Chondrocyte (in vitro differentiated cells): ENCODE measurements at places on chromosomes 16 and 17. TPM values are rescaled to one million over a fixed set of nuclear protein-coding genes. Genes with fewer than 3 reads are reported as not detected.
A peak's percentile ranks its signal among the peaks of the same experiment; 100 is the strongest.

DNA sequence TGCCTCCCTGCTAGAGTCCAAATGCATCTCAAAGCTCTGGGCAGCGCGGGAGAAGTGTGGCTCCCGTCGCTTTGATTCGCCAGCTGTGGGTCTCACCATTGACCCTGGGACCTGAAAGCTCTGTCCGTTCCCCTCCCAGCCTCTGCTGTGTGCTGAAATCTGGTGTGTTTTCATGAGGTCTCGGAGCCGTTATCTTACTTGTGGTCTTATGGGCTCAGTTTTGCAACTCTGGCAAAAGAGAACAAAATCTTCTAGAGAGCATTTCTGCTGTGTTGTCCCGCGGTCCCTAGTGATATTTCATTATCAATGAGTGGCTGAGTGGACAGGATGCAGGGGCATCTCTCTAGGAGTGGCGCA, 13.3 kb downstream of the CRISPLD2 start:
- no peak for DNase-seq

The TRAPPC1 gene
- total RNA-seq = 113 to 135 TPM (median 121 TPM) in 3 replicates

The ABCC11 gene
- total RNA-seq = 0.32 to 0.44 TPM in 2 of 3 replicates, not detected in the other

DNA sequence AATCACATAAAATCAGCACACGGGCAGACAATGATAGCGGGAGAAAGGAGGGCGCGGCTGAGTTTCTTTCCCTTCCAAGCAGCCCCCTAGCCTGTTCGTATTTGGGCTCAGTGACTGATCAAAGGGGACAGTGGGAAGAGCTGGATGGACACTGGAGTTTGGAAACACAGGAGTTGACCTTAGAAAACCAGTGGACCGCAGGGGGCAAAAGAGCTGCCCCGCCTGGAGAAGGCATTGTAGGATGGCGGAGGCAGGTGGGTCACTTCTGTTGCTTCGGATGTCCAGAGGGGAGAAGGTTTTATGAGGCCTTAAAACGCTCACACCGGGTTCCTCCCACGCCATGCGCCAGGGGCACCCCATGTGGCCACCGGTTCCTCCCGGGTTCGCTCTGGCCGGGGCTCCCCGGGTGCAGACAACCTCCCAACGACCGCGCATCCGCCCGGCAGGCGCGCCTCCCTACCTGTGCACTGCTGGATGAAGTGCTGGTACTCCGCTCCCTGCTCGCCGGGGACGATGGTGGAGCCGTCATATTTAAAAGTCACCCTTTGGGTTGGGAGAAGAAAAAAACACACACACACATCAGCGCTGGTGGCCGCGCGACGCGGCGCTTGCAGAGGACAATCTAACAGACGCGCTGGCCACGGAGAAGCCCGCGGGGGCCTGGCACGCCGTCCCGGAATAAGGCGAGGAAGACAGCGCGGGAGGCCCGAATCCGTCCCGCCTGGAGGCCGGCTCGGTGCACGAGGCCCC, 662 bp downstream of the COTL1 start:
- DNase-seq = no peak

DNA sequence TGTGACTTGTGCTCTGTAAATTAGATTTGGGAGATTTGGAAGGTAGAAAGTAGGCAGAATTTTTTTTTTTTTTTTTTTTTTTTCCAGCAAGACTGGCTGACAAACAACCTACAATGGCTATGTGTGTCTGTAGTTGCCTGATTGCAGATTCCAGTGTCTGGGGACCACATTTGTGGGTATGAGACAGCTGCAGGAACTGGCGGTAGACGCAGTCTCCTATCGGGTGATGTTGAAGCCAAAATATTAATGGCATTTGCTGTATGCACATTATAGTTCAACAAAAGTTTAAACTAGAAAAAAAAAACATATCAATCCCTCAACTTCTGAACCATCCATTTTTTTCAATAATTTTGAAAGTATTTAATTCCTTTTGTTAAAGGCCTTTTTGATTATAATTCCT, 665.2 kb downstream of the TOX3 start:
- no peak for DNase-seq

DNA sequence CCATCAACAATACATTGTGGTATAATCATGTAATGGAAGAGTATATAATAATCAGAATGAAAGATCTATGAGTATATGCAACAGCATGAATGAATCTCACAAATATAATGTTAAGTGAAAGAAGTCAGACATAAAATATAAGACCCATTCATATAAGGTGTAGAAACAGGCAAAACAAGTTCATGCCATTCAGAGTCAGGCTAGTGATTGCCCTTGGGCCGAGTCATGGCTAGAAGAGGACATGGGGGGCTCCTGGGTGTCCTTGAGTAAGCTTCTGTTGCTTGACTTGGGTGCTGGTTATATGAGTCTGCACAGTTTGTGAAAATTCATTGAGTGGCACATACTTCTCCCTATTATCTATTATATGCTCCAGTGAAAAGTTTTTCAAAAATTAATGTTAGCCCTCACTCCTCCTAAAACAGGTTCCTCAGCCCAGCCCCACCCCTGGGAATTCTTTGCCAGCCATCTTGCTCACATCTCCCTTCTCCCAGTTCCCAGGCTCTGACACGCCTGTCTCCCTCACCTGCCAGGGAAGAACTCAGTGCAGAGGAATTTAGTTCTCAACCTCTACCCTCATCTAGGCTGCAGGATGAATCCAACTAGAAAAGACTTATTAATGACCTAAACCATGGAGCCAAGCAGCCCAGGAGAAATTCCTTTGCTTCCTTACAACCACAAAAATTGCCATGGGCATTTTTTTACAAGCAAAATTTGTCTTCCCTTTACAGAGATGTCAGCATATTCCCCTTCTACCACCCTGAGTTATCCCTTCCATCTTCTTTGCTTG, 52.4 kb upstream of the NFAT5 start:
- no peak for DNase-seq

DNA sequence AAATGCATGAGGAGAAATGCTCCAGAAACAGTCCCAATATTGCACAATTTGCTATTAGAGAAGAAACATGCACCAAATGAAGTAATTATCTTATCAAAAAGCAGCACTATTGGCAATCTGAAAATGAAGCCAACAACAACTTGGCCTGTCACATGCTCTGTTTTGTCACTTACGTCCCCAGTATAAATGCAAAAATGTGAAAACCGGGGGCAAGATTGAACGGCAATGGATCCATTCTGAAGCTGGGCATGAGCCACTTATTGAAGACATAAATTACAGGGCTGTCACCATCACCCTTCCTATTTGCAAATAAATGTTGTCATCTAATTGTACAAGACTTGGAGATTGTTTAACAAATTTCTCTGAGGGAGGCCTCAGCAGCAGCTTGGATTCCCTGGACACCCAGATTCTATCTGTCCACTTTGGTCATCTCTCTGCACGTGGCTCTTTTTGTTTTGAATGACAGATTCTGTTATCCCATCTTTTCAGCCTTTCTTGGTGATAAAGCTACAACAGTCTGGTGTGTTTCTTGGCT, 180.2 kb upstream of the CDH5 start:
- no peak for DNase-seq

GRCh38 chr17:40260528-40260927, 27.2 kb upstream of the CDC6 start:
- DNase-seq = no peak

DNA sequence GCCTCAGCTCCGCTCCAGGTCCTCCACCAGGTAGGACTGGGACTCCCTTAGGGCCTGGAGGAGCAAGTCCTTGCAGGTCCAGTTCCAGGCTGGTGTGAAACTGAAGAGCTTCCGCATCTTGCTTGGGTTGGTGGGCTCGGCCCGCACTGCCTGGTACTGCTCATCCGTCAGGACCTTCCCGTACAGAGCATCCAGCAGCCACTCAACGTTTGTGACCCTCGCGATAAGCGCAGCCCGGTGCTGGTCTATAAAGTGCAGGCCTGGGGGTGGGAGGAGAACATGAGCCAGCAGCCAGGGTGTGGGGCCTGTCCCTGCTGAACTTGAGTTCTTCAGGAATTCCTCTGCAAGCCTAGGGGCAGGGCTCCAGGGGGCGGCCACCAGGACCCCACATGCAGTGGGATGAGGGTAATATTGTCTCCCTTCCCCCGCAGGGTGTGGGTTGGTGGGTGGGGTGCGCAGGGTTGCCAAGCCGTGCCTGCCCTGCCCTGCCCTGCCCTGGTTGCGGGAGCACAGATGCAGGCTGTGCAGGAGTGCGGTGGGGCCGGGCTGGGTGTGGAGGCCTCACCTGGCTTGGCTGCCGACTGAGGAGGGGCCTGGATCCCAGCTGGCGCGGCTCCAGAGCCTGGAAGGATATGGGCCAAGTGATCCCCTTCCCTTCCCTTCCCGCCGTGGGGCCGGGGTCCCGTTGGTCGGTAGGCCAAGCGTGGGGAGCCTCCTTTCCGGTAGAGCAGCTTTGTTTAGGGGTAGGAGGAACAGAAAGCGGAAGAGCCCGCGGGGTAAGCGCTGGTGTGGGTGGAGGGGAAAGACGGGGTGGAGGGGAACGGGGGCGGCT, 762 bp downstream of the PYCARD start:
- peak; percentile 85 for DNase-seq

The DBF4B gene
- total RNA-seq = 4.8 to 7.2 TPM (median 5.5 TPM) in 3 replicates

DNA sequence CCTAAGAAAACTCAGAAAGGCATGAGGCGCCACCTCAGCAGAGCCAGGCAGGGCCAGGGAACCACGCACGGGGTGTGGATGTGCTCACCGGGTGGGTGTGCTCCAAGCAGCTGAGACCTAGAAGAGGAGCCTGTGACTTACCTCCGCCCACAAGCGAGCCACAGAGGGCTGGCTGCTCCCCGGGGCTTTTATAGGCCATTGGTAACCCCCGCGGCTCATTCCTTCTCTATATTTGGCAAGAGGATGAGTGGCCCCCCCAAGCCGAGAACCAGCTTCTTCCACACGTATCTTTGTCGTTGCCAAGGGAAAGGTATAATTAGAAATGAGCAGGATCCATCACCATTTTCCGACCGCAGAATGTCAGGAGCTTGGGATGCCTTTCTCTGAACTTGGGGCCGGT, at the start of gene MYH3:
TSS of gene MYH3 (minus strand) at position 162 of the 400 bp plus-strand sequence. CDS start 2,245 bp downstream, outside the sequence.
- no peak for DNase-seq

The SLFN11 gene
- 15.2 to 19.0 TPM (median 18.2 TPM) in 3 replicates for total RNA-seq

- DNase-seq = no peak
Observed at GRCh38 chr17:80780381-80781198, 211.1 kb upstream of the CHMP6 start.

- peak; percentile 93 for DNase-seq
Observed at GRCh38 chr16:1792836-1793577, 498 bp downstream of the IGFALS start.

- no peak for DNase-seq
Observed at GRCh38 chr16:20323591-20324117, 3.7 kb downstream of the GP2 start.

DNA sequence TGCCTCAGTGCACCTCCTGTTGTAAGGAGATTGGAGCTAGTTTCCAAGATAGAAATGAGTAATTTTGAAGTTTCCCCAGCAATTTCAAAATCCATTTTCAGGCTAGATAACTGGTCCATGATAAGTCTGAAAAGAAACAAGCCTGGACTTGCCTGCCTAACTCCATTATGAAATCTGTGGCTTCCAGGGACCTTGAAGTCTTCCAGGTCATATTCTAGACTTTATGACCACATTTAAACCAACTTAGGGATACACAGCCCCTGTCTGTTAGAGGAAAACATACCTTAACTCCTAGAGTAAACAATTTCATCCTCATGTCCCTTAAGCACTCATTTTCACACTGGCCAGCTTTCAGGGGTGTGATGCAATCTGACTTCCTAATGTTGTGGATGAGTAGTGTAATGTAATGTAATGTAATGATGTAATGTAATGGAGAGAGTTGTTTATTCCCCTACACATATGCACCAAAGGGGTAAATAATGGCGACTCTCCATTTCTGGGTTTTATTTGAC, 96.7 kb upstream of the FAM20A start:
- no peak for DNase-seq

DNA sequence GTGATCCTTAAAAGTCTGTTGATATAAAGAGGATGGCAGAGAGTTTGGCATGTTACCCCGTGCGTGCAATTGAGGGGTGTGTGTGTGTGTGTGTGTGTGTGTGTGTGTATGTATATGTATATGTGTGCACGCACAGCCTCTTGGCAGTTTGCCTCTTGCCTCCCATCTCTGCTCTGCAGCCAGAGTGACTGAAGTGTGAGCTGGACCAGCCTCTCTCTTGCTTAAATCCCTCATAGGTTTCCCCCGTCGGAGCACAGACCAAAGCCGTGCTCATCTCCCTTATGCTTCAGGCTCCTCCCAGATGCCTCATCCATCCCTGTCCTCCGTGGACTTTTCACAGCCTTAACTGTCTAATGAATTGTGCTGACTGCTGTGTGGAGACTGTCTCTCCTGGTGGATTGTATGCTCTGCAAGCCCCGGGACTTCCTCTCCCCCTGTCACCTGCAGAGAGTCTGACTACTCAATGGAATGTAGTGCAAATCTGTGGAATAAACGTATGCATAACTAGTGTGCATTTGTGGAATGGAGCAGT, 413.5 kb downstream of the CPPED1 start:
- no peak for DNase-seq

- DNase-seq = no peak
Observed at GRCh38 chr16:56257239-56257638, 66.0 kb downstream of the GNAO1 start.

The TPSB2 gene
- total RNA-seq = not detected in 3 replicates

- no peak for DNase-seq
Observed at GRCh38 chr16:86252596-86252995, 257.7 kb upstream of the FOXF1 start.

DNA sequence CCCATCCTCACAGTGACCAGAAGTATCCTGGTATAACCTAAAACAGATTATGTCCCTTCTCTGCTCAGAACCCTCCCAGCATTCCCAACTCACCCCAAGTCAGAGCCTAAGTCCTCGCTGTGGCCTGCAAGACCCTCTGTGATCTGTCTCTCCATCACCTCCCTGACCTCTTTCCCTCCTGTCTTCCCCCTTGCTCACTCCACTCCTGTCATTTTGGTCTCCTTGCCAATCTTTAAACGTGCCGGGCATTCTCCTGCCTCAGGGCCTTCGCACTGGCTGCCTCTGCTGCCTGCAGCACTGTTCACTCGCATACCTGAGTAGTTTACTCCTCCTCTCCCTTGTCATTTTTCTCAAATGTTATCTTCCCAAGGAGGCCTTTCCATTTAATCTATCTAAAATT, 97.7 kb downstream of the GSG1L start:
- no peak for DNase-seq

The MYH8 gene
- total RNA-seq = not detected in 3 replicates

DNA sequence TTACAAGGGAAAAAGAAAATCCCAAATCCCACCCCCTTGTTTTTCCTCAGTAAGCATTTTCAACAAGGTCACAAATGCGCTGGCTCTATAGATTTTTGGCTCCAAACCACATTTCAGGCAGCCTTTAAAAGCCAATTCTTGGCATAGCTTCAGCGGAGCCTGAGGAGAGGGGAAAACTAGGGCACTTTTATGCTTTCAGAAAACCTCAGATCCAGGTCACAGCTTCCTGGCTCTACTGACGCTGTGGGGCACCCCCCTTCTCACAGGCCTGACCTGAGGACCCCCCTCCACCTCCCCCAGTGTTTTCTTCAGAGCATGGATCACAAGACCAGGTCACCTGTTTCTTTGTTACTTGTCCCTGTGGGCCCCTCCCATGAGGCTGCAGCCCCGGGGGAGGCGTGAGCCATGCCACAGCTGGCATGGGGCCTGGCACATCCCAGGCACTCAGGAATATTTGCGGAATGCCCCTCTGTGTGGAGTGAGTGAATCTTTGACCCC, 30.1 kb upstream of the MTSS2 start:
- no peak for DNase-seq

- DNase-seq = no peak
Observed at GRCh38 chr16:27634779-27635178, 84.8 kb downstream of the KATNIP start.
